ENCODE measurements at places on chromosomes 12 and 14.

DNA sequence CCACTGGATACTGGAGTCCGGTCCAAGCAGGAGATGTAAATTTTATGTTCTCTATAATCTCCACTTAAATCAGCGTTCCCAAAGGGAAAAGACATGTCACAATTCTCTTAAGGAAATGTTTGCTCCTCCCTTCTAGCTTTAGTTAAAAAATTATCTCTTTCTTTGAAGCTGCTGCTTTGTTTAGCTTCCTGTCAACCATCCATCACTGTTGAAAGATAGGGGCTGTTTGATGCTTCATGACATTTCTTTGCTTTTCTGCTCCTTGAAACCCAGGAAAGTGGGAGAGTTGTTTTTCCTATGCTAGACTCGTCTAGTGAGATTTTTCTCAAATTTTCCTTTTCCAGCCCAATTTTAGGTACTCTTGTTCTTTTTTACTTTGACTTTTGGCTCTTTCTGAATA, 31.9 kb downstream of the MBIP start:
- DNase-seq = no peak

DNA sequence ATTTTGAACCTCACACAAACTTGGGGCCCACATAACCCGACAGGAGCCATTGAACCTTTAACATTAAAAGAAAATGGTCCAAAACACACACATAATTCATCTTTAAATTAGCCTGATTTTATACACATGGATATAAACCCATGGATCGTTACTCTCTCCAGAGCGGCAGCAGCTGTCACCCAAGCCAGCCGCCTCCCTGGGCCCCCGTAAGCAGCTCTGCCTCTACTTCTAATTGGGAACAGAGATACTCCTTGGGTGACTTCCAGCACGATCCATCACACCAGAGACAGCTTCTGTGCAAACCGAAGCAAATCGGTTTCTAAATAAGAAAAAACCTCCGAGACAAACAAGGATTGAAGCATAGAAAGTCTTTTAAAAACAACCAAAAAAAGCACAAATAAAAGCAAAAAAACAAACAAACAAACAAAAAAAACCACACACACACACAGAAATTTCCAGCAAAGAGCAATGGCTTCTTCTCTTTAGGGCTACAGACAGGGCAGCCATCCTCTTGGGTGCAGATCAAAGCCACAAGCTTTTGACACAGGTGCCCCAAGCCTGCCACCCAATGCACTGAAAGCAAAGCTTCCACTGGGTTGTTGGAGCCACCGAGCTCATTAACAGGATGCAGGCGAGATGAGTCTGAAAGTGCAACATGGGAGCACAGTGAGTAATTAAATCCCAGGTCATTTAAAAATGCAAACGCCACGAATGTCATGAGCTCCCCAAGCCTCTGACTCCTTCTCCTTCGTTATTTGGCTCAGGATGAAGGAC, 156.9 kb downstream of the DPF3 start:
- DNase-seq = no peak

- DNase-seq = no peak
These were observed 13.3 kb downstream of the SLC15A4 start for GRCh38 chr12:128810182-128811127.

DNA sequence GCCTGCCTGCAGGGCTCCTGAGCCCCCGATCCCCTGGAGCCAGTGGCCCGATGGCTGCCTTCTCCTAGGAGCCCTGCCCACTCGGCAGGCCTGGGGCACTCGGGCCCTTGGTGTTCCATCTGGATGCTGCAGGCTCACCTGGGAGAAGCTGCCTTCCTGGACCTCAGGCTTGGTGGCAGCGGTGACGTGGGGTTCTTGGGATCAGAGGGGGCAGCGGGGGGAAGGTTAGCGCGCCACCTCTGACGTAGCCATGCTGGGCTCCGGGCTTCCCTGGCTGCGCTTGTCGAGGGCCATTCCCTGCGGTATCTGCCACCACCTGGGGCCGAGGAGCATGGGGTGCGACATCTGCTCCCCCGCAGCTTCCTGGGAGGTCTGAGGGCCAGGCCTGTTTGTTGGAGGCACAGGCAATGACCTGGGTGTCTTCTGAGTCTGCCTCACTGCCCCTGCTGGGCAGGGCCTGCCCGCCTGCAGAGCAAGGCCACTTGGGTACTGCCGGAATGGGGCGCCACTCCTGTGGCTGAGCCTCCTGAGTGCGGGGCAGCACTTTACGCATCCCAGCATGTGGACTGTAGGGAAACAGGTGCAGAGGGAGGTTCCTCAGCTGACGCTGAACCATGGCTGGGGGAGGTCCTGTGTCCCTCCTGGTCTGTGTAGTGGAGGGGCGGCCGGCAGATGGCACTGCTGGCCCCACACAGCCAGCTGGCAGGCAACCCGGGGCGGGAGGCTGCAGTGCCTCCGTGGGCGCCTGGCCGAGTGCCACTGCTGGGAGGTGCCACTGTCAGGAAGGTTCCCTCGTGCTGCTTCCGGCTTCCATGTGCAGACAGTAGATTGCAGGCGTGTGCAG, 20.3 kb downstream of the MTA1 start:
- no peak for DNase-seq

DNA sequence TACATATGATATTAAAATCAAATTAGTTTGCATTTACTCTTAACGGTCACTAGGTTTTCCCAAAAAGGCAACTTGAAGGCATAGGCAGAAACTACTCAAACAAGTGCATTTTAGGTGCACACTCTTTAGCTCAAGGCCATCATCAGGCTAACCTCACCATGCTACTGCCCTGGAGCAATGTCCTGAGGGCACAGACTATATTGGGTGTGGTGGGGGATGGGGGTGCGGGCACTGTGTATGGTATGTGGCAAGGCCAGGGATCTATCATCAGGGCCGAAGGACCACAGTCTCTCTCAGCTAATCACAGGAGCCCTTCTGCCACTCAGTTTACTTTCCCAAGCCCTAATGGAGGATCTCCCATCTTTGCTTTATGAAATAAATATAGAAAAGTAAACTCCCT, 51.9 kb downstream of the SH2B3 start:
- no peak for DNase-seq
